ENCODE measurements at places on chromosomes 7 and 10. TPM values are rescaled to one million over a fixed set of nuclear protein-coding genes. Genes with fewer than 3 reads are reported as not detected.

DNA sequence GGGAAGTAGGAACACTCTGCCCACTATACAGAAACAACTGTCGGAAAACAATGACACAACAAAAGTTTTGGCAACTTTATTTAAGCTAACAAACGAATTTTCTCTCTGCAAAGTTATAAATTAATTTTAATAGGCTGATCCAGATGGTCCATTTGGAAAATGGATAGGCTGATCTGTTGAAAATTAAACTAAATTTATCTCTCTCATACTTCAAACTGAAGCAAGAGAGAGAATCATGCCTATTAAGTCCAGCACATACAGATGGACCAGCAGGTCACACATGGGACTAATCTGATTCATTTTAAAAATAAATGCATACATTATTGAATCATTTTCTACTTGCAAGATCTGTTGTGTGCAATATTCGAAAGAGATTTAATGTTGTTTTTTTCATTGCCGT is 110.1 kb downstream of the BTRC start:
- no peak for DNase-seq
- H3K27me3 ChIP-seq, result no peaks in the 10 kb centered on the region
- H3K36me3 ChIP-seq, result no peaks in the 10 kb centered on the region
- peaks cover 5% of the 10 kb centered on the region for H3K4me1 ChIP-seq
- H3K4me3 ChIP-seq, result no peak overlapping the region

The CDHR3 gene
- 2.6 TPM for total RNA-seq

The IFIT1B gene
- total RNA-seq, result not detected

The OR6B1 gene
- total RNA-seq, result not detected

The OPN1SW gene
- total RNA-seq, result not detected

The MLXIPL gene
- total RNA-seq, result not detected

The PDE6C gene
- total RNA-seq, result not detected

DNA sequence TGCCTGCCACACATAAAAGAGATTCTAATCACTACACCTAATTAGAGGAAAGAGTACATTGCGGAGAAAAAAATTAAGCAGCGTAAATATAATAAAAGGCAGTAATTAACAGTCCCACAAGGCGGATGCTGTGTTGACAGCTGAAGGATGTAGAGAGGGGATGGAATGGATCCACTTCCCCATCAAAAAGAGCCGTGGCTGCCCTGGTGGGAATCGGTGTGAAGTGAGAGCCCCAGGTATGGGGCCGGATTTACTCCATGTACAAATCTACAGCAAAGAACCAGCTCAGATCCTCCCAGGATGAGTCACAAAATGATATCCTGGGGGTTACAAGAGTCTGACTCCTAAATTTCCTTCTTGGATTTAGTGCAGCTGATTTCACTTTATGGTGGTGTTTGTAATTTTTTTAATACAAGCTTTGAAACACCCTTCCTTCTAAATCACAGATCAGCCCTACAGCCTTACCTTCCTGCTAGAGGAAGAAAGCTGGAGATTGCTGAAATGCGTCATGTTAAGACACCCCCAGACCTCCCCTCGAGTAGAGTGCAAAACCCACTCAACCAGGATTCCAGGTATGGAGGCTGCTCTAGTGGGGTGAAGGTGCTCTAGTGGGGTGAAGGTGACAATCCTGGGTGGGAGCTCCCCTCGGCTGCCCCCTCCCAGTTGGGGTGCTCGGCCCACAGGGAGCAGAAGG is 398.4 kb downstream of the PLXNA4 start:
- no peaks in the 10 kb centered on the region for H3K4me1 ChIP-seq
- H3K4me3 ChIP-seq, result no peak overlapping the region
- no peak for DNase-seq
- no peaks in the 10 kb centered on the region for H3K27me3 ChIP-seq

Data from GM23248 (cell line).